ENCODE measurements at places on chromosomes 13 and 19.

GRCh38 chr13:44416301-44416700 is 42.7 kb downstream of the SERP2 start:
- no peak for DNase-seq

DNA sequence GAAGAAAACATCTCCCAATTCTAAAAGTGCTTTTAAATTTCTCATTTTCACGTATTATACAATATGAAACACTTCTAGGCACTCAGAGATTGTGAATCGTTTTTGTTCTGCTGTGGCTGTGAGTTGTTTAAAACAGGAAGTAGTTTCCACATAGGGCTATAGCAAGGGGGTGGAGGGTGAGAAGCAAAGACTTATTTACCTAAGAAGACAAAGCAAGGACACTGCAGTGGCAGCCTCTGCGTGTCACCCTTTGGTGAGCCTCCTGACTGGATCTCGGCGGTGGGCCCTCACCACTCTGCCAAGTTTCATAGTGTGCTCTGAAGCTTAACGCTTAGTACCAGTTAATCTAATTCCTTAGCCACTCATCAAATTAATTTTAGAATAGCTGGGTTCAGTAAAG is 56.8 kb downstream of the TNFSF13B start:
- DNase-seq: no peak

- no peak for DNase-seq
Observed at GRCh38 chr19:15913384-15913783, 15.5 kb upstream of the CYP4F2 start.

DNA sequence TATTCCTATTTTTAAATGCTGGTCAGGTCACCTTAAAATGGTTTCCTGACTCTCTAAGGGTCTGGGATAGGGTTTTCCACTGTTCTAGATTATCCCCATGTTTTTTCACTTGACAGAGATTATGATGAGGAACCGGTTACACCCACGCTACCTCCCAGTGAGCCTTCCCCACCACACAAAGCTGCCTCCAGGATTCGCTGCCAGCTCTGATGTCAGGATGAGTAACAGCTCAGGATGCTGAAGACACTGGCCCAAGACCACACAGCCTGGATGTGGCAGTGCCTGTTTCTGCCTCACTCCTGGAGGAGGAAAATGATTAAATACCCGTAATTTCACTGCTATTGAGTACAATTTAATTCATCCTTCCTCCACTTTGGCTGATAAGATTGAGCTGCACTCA is 22.9 kb downstream of the ZNF114 start:
- DNase-seq: no peak

DNA sequence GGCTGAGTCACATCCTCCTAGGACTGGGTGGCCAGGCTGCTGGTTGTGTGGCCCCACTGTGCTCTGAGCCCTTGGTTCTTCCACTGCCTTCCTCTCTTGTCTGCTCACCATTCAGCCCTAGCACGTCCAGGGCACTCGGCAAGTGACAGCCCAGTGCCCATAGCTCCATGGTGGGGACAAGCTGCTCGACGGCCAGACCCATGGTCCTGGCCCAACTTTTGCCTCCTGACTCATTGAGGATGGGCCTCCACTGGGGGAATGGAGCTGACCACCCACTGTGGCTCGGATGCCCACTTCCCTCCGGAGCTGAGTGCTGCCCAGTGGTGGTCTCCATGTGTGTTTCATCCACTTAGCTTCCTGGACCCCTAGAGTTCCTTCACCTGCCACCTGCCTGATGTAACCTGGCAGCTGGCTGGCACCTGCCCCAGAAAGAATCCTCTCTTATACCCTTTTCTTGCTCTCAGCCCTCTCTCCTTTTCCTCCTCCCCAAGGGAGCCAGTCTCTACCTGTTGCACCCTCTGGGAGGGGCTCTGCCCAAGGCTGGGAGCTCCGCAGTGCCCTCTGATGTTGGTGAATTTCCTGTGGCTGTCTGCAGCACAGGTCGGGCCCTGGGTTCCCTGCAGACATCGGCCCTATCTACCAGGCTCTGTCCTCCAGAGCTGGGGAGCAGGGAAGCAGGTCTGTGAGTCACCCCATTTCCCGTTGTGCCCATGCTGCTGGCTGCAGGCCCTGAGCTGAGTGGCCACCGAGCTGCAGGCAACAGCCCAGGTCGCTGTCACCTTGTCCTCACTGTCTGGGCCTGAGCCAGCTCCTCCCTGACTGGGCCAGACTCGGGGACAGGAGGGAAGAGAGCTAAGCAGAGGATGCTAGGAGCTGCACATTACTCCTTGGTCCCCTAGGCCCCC is 7.4 kb downstream of the CHST8 start:
- no peak for DNase-seq

- DNase-seq: no peak
Observed at GRCh38 chr13:60511637-60512036, 114.6 kb downstream of the TDRD3 start.

- no peak for DNase-seq
Observed at GRCh38 chr19:2722541-2723344, 1.6 kb upstream of the DIRAS1 start.

GRCh38 chr19:33434886-33435705 is 61.6 kb downstream of the CEBPG start:
- DNase-seq: no peak

GRCh38 chr13:80499536-80500290 is 158.8 kb upstream of the SPRY2 start:
- DNase-seq: no peak

GRCh38 chr19:32363175-32363574 is 17.8 kb downstream of the ZNF507 start:
- DNase-seq: no peak

- DNase-seq: no peak
Observed at GRCh38 chr13:105665284-105665683, 870.2 kb downstream of the EFNB2 start.

GRCh38 chr19:3183721-3184641 is 1.7 kb upstream of the NCLN start:
- DNase-seq: no peak

DNA sequence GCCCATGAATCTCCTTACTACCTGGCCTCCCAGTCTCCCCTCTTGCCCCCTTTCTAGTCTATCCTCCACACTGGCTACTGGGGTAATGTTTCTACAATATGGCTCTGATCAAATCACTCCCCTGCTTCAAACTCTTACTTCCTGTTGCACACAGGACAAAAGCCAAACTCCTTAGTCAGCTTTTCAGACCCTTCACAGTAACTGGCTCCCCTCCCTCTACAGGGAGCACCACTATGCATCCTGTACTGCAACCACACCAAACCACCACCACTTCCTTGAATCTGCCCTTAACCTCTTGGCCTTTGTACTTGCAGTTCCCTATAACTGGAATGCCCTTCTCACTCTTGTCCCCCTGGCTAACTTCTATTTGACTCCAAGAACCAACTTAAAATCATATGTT is 32.2 kb downstream of the DEDD2 start:
- DNase-seq: no peak

Measured in stimulated activated CD8-positive, alpha-beta memory T cell treated with anti-CD3 and anti-CD28 coated beads, Interleukin-4, amount 100 ng/mL, for 4 hours (primary cell).